ENCODE measurements at places on chromosomes 3 and 15. TPM values are rescaled to one million over a fixed set of nuclear protein-coding genes. Genes with fewer than 3 reads are reported as not detected.

The CD200R1 gene
- 7.8 TPM for total RNA-seq

GRCh38 chr3:73572368-73572767 lies 52.4 kb downstream of the PDZRN3 start:
- H3K4me3 ChIP-seq, result no peak overlapping the region
- H3K27ac ChIP-seq, result no peak overlapping the region
- H3K4me1 ChIP-seq, result no peaks in the 10 kb centered on the region
- peaks cover 13% of the 10 kb centered on the region for H3K27me3 ChIP-seq

- H3K27me3 ChIP-seq, result peaks cover 19% of the 10 kb centered on the region
- no peak for DNase-seq
- no peak overlapping the region for H3K27ac ChIP-seq
- H3K4me1 ChIP-seq, result no peaks in the 10 kb centered on the region
- H3K4me3 ChIP-seq, result no peak overlapping the region
These were observed 7.7 kb upstream of the FBN1 start for GRCh38 chr15:48653216-48653615.

DNA sequence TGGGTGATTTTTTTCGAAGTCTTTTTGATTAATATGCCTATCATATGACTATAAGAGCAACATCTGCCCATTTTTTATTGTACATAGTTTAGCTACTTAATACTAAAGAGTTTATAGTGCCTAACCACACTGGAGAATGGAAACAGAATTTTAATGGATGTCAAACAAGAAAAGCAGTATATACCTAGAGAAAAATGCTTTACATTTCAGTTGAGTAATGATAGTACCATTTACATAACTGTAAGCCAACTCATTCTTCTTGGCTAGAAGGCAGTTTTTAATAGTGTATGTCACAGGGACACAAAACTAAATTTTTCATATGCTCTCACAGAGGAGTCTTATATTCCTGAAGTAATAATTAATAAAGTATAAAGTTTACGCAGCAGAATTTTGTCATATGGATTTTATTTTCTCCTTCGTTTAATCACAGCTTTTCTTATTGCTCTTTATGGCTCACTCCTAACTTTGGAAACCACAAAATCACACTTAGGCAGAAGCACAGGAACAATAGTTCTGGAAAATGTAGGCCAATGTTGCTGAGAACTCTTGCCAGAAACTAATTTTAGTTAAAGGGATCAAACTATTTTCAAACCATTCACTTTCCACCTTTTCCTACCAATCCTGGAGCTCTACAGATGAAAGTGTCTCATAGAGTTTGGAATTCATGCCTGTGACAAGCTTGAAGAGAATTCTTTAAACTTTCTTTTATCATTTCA lies 243.6 kb downstream of the ZIC1 start:
- H3K4me3 ChIP-seq, result no peak overlapping the region
- no peak overlapping the region for H3K27ac ChIP-seq
- no peaks in the 10 kb centered on the region for H3K27me3 ChIP-seq
- DNase-seq, result no peak
- no peaks in the 10 kb centered on the region for H3K4me1 ChIP-seq

GRCh38 chr15:65302061-65302460 lies 2.4 kb upstream of the RNU5B-1 start:
- no peaks in the 10 kb centered on the region for H3K27me3 ChIP-seq
- H3K4me3 ChIP-seq, result no peak overlapping the region
- peaks cover 62% of the 10 kb centered on the region for H3K4me1 ChIP-seq
- H3K27ac ChIP-seq, result no peak overlapping the region
- H3K36me3 ChIP-seq, result peaks cover 2% of the 10 kb centered on the region
- no peak for DNase-seq

GRCh38 chr15:52082197-52083036 lies 30.2 kb downstream of the BCL2L10 start:
- H3K4me3 ChIP-seq, result peak overlapping the region; percentile 35
- peak overlapping the region; percentile 73 for H3K27ac ChIP-seq
- H3K36me3 ChIP-seq, result no peaks in the 10 kb centered on the region
- DNase-seq, result peak; percentile 23

The PLS1 gene
- 2.3 TPM for total RNA-seq

DNA sequence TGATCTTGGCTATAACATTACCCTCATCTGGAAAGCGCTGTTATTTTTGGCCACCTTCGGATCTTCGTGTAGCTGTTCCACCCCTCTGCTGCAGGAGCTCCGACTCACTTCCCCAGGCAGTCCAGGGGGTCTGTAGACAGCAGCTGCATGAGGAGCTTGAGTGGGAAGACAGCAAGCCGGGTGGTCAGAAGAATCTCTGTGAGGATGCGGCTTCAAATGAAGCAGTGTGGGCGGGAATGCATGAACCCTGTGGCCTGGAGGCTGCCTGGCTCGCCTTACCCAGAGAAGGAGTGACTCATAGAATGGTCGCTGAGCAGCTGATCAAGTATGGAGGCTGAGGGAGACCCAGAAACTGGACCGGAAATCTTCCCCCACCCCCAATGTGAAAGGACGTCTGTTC lies 45.2 kb upstream of the NR2F2 start:
- no peaks in the 10 kb centered on the region for H3K4me1 ChIP-seq
- no peak overlapping the region for H3K4me3 ChIP-seq
- no peaks in the 10 kb centered on the region for H3K27me3 ChIP-seq
- H3K36me3 ChIP-seq, result no peaks in the 10 kb centered on the region
- no peak for DNase-seq

The TTC21A gene
- 1.2 TPM for total RNA-seq

The EXD1 gene
- not detected for total RNA-seq

The VPS13C gene
- 58.3 TPM for total RNA-seq

DNA sequence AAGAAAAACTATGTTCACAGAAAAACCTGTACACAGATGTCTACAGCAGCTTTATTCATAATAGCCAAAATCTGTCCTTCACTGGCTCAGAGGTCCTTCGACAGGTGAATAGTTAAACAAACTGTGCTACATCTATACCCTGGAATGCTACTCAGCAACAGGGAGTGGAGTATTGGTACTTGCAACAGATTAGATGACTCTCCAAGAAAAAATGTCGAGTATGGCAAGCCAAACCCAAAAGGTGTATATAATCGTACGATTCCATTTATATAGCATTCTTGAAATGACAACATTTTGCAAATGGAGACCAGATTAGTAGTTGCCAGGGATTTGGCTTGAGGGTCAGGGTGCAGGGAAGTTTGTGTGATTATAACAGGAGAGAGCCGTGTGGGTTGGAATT lies 22.4 kb upstream of the RGMA start:
- H3K4me3 ChIP-seq, result no peak overlapping the region
- H3K27me3 ChIP-seq, result peaks cover 38% of the 10 kb centered on the region
- no peaks in the 10 kb centered on the region for H3K4me1 ChIP-seq
- H3K36me3 ChIP-seq, result no peaks in the 10 kb centered on the region

GRCh38 chr3:72568083-72568482 lies 280.2 kb downstream of the SHQ1 start:
- H3K27ac ChIP-seq, result no peak overlapping the region
- no peak for DNase-seq
- H3K4me1 ChIP-seq, result no peaks in the 10 kb centered on the region
- H3K4me3 ChIP-seq, result no peak overlapping the region

- no peaks in the 10 kb centered on the region for H3K4me1 ChIP-seq
- no peak overlapping the region for H3K4me3 ChIP-seq
- no peak for DNase-seq
These were observed 157.6 kb downstream of the NFKBIZ start for GRCh38 chr3:102006812-102007485.

DNA sequence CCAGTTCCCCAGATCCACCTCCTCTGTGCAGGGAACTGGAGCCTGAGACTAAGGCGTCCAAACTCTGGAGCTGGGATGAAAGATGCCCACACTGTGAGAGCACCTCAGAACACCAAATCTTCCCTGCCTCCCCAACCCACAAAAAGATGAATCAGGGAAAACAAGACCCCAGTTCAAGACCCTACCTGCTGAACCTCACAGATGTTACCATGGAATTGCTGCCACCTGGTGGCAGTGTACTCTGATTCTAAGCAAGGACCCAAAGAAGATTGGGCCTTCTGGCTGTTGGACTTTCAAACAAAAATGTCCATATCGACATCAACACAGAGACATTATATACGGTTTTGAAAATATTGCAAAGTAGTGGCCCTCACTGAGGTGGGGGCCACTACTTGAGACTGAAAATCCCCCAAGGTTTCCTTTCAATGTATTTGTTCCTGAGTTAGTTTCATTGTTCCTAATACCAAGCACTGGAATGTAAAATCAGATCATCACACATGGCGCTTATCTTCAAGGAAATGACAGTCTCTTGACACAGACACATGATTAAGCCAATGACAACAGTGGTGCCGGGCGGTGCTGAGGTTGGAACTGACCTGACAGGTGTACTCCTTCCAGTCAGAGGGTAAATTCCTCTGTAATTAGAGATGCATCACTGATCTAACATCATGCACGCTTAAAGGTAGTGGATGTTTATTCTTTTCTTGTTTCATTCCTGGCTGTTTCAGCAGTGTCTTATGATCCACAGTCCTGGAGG lies 67.6 kb downstream of the SLC6A11 start:
- H3K36me3 ChIP-seq, result no peaks in the 10 kb centered on the region
- H3K4me1 ChIP-seq, result no peaks in the 10 kb centered on the region
- H3K27ac ChIP-seq, result no peak overlapping the region
- H3K4me3 ChIP-seq, result no peak overlapping the region

The GABRB3 gene
- 0.13 TPM for total RNA-seq

Measured in activated CD8-positive, alpha-beta T cell treated with anti-CD3 and anti-CD28 coated beads, Interleukin-2, amount 10 ng/mL, durations not matched to agents 7 days and 5 days (primary cell).